AML-193 (cell line): ENCODE measurements at places on chromosomes 1 and 21.
A peak's percentile ranks its signal among the peaks of the same experiment; 100 is the strongest.

DNA sequence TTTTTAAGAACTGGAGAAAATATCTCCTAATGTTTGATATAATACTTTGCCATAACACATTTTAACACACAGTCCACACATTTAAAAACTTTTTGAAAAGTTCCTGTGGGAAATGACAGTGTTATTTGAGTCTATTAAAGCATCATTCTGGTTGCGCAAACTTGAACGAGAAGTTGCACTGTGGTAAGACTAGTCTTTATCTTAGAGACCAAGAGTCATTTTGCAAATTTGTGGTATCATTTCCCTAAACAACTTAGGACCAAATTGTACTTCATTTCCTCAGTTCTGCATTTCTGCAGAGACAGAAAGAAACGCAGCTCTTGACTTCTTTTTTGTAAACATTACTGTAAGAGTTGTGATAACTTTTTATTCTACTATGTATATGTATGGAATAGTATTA is at the start of gene RGS18:
TSS of gene RGS18 (plus strand) at position 282 of the 400 bp plus-strand sequence. CDS start 176 bp downstream, outside the sequence.
- DNase-seq, result peak; percentile 95

GRCh38 chr1:31849653-31850052 is 33.8 kb upstream of the SPOCD1 start:
- no peak for DNase-seq

DNA sequence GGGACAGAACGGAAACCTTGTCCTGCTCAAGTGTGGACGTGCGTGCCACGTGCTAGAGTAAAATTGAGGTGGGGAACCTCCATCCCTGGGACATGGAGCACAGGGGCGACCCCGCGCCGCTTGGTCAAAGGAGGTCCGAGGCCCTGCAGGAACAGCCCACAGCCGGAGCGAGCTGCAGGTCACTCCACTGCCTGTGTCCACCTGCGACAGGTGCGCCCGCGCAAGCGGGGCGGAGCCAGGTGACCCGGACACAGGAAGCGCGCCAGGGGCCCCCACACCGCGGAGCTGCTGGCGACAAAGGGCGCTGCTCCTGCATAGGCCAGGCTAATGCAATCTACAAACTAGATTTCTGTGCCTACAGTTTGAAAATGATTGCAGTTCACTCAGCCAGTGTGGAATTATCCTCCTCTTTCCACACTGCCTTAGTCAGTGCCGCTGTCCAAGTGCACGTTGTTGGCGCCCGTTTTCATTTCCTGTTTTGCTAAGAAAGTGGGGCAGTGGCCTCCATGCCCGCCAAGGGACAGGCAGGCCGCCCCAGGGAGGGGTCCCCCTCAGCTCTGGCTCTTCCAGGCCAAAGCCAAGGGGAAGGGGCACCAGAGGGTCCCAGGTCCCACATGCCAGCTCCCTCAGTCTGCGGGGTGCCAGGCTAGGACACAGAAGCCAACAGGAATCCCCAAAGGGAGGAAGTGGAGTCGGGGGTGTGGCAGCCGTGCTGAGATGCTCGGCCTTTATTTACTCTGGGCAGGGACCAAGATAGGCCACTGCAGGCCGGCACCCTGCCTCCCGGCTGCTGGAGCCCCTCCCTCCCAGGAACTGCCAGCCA is 4.3 kb upstream of the NADK start:
- DNase-seq, result no peak

GRCh38 chr21:14850394-14850793 is 214.4 kb downstream of the NRIP1 start:
- DNase-seq, result no peak

DNA sequence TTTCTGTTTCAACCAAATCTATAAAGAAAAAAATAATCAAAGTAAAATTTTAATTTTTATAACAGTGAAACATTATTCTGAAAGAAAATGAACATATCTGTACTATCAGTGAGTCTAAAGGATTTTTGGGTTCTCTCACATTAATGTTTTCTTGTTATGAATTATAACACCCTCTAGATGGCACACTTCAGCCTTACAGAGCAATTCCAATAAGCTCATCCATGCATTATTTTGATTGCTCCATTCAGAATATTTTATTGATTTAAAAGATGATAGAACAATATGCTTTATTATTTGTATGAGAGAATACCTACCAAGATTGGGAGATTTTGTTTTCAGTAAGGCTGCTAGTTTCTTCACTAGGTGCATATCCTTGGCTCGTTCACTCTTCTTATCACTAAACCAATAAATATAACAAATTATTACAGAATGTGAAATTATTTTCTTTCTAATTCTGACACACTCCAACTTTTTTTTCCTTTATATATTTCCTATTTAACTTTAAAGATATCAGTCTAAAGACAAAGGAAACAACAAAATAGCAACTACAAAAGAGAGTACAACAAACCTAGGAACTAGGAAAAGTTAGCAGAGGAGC is 82.4 kb downstream of the RAB3GAP2 start:
- peak; percentile 21 for DNase-seq

DNA sequence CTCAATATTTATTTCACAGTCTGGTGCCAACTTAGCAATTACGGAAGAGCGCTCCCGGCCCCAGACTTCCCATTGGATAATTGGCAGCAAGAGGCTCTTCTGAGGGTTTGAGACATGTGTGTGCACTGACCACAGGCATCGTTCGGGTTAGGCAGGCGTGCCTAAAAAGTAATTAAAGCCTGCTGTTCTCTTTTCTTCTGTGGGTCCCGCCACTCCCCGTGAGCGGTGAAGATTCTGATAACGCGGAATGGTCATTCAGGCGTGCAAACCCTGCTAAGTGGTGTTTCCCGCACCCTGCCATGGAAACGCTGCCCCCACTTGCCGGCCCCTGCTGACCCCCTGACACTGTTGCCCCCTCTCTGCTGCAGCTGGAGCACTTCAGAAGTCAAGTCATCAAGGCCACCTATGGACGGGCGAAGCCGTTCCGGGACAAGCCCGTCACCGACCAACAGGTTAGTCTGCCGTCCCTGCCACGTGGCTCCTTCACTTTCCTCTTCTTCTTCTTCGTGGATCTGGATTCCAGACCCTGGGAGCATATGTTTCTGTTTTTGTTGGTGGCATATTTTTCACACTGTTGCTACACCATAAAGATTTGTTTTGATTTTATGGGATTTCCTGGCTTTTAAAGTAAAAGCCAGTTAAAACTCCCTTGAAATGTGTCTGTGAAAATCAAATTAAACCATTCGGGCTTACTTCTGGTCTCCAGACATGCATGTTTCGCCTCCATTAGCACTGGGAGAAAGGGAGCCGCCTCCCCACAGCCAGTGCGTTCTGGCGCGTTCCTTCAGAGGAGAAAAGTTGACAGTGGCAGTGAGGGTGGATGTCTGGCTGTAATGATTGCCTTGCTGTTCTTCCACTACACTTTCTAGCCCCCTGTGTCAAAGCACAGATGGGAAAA is 79.9 kb downstream of the FHAD1 start:
- no peak for DNase-seq
